ENCODE measurements at places on chromosomes 5 and 9. TPM values are rescaled to one million over a fixed set of nuclear protein-coding genes. Genes with fewer than 3 reads are reported as not detected.

Gene TMEFF1
- total RNA-seq: 15.7 TPM

DNA sequence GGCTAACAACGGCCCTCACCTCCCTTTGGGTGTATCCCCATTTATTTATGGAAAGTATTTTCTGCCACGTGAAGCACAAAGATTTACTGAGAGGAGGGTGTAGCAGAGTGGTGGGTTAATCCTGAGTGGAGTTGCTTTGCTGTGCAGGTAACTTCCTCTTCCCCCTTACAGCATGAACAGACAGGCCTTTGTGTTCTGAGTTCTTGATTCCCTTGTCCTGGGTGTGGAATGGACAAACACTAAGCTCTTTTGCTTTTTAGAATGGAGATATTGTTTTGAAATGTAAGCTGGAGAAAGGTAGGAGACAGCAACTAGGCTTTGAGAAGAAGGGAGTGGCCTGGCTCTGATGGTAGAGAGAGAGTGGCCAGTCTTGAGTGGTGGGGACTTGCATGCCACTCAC lies 17.1 kb upstream of the GLRX start:
- no peak for DNase-seq

DNA sequence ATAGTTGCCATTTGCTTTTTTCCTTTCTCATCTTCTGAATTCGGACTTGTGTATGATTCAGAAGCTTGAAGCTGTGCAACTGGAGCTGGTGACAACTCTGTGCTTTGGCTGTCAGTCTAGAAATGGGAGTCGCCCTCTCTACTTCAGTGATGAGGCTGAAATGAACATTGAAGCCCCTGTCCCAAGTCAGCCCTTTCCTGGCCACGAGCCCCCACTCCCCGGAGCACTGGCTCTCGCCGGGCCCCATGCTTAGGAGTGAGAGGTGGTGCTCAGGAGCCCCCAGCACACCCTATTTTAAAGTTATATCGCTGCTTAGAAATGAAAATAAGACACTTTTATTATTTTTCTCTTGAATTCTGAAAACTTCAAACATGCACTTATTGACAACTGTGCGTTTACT lies 66.0 kb downstream of the PSMB7 start:
- no peak for DNase-seq

Gene PAIP2
- total RNA-seq: 72.9 TPM

GRCh38 chr5:101679816-101680215 lies 616.3 kb downstream of the SLCO4C1 start:
- no peak for DNase-seq

GRCh38 chr9:132639322-132639721 lies 30.5 kb downstream of the DDX31 start:
- no peak for DNase-seq

Gene TICAM2
- 0.55 TPM for total RNA-seq

DNA sequence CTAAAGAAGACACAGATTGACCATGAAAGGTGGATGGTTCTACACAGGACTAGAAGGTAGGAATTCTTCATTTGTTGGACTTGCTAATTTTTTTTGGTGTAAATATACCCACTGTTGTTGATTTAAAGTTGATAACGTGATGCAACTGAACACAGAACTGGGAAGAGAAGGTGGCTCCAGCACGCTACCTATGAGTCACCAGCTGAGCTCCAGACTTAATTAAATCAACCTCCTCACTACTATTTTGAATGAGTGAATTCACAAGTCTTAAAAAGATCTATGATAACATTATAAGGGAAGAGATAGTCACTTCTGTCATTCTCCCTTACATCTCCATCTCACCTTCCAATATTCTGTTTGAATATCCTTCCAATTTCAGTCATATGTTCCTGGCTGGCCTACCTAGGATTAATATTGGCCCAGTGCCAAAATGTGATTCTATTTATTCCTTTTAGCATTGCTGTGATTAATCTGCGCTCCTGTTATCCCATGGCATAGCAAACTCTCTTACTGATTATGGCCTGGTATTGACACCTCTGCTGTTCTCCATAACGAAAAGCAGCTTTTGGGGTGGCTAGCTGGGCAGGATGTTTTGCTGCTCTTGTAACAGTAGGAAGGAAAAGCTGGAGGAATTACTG lies 135.9 kb upstream of the CCDC152 start:
- DNase-seq: no peak

Gene WDR55
- total RNA-seq: 20.1 TPM

Gene PCDHA9
- under 0.01 TPM for total RNA-seq

DNA sequence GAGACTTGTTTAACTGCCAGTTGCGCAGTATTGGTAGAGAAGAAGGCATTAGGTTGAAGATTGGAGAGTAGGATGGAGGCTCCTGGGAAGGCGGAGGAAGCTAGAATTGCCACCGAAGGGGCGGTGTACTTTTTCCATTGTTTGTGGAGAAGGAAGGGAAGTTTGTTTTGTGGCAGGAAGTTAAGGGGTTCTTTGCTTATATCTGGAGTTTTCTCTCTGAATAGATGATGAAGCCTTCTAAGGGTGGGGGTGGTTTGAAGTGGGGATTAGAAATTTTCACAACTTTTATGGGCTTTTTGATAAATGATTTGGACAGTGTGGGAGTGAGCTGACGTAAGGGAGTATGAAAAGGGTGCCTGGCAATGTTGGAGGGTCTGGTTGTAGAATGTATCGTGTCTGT lies 59.3 kb downstream of the SNX30 start:
- no peak for DNase-seq

Gene SVEP1
- total RNA-seq: 1.6 TPM

- no peak for DNase-seq
Observed at GRCh38 chr5:1538741-1539392, 15.1 kb upstream of the LPCAT1 start.

DNA sequence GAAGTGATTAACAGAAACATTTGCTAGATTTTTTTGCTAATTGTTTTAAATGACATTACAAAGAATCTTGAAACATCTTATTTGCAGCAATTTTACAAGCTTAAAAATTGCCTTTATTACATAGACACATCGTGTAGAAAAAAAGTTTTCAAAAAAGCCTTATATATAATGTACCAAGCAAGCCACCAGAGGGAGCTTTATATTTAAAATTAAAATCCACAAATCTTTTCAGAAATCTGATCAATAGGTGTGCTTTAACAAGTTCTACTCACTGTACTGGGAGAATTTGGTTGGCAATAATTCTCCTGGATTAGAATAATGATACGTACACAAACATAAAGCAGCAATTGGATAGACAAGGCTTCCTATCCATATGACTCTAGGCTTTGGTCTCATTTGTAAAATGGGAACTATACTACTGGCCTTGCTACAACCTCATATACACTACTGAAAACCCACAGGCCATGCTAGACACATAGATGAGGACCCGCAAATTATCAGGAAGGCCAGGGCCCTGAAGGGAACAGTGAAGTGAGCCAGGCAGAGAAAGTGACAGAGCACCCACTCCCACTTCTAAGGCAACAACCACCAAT lies 4.8 kb downstream of the PSMB7 start:
- DNase-seq: no peak

Gene SLC31A2
- total RNA-seq: 8.6 TPM

GRCh38 chr5:112473989-112474388 lies 54.9 kb upstream of the EPB41L4A start:
- no peak for DNase-seq

DNA sequence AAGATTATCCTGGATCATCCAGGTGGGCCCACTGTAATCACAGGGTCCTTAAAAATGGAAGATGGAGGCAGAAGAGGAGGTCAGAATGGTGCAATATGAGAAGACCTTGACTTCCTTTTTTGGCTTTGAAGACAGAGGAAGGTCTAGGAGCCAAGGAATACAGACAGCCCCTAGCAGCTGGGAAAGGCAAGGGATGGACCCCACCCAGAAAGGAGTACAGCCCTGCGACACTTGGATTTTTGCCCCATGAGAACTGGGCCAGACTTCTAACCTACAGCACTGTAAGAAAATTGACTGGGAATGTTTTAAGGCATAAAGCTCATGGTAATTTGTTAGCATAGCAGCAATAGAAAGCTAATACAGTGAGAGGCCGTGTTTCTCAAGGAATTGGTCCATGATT lies 66.9 kb upstream of the LRRTM2 start:
- DNase-seq: no peak

DNA sequence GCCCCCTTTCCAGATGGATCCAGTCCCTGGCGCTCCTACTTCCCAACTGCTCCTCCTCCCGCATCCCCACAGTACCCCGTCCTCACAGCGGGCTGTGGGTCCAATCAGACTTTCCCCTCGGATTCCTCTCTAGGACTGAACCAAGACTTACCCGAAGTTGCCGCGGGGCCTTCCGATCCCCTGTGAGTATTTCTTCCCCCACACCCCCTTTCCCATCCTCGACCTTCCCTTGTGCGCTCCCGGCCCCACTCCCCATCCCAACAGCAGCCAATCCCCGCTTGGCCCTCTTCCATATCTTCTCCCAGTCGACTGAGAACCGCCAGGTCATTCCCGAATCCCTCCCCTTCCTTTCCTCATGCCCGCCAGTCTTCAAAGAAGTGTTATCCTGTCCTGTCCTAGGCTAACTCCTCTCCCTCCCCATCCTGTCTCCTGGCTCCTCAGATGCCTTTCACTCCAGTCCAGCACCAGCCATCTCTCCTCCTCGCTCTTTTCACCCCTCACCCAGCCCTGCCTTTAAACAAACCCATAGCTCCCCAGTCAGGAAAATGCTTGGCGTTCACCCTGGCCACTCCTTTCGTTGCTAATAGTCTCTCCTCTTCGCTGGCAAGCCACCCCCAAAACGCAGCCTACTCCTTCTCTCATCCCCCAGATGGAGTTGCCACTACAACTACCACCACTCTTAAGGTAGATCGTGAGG lies 646 bp downstream of the SWI5 start:
- DNase-seq: no peak

DNA sequence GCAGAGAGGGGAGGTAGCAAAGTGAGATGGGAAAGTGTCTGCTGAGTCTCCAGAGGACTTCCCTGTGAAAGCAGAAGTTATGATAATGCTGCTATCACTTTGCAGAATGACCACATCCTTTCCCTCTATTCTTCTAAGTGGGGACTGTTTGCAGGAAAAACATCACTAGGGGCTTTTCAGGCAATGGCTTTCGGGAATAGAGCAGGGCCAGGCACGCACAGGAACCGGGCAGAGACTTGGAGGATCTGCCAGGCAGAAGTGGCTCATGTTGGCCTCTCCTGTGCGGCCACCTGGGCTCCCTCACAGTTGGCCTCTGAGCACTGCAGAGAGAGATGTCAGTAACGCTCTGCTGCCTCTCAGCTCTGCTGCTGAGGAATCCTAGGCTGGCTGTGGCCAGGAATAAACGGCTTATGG lies 214.7 kb downstream of the MAST4 start:
- DNase-seq: no peak

GRCh38 chr9:1522219-1522767 lies 472.1 kb downstream of the DMRT2 start:
- no peak for DNase-seq

GRCh38 chr9:128383007-128383753 lies 12.0 kb downstream of the URM1 start:
- no peak for DNase-seq

DNA sequence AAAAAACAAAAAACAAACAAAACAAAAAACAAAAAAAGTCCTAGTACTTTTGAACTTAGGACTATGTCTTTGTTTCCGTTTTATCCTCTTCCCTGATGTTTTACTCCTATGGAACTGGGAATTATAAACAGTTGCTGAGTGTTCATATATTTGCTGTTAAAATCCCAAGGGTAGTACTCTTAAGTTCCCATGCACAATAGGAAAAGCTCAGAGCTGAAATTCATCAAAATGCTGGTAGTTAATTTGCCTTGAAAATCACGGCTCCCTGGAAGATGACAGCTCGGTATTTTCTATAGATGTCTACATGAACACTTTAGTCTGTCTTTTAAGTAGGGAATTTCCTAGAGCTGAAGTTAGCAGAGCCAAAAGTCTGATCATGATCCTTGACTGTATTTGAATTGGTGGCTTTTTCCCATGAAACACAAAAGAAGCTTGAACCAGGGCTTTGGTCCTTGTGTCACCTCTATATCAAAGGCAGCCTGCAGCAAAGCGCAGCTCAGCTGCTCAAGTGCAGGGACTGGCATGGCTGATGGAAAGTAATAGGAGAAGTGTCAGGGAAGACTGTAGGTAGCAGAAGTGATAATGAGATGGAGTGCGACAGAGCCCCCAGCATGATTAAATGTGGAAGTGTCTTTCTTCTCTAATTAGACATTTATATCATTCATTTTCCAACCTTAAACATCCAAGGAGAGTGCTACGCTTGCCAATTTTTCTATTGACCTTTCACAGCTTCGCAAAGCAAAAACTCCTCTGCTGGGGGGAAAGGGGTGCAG lies 310.9 kb downstream of the TRIM36 start:
- no peak for DNase-seq
